ENCODE measurements at places on chromosomes 4 and X.

GRCh38 chr4:174882317-174882992 lies 35.7 kb upstream of the ADAM29 start:
- no peak for DNase-seq

DNA sequence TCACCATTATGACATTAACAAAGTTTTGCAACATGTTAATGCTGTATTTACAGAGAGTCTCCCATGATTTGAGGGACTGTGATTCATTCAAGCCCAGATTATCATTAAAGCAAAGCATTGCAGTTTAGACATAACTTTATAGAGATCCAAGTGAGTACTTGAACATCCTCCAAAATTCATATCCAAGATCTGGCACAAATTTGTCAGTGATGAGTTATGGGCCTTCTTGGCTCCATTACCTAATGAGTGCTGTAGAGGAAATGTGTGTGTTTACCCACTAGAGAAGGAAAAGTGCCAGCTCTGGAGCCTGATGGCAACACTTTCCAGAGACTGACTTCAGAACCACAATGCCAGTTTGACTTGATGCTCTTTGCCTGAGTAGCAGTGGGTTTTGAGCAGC lies 432.3 kb downstream of the GALNTL6 start:
- DNase-seq, result no peak

GRCh38 chr4:54213761-54214160 lies 15.3 kb upstream of the PDGFRA start:
- DNase-seq, result no peak

DNA sequence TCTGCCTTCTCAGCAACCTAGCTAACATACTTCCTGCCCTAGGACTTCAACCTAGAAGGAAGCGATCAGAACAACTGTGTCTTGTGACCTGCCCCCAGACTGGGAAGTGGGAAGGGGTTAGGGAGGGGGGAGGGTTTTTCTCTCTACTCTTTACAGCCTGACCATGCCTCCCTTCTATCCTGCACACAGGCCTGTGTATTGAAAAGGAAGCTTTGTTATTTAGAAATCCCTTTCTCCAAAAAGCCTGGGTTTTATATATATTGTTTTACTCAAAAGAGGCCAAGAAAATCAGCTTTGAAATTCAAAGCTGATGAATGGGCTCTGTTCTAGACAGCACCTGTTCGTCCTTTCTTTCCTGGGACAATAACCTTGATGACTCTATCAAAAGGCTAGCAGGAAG lies 35.2 kb upstream of the SMS start:
- no peak for DNase-seq
